ENCODE measurements at places on chromosomes 1 and 21.

DNA sequence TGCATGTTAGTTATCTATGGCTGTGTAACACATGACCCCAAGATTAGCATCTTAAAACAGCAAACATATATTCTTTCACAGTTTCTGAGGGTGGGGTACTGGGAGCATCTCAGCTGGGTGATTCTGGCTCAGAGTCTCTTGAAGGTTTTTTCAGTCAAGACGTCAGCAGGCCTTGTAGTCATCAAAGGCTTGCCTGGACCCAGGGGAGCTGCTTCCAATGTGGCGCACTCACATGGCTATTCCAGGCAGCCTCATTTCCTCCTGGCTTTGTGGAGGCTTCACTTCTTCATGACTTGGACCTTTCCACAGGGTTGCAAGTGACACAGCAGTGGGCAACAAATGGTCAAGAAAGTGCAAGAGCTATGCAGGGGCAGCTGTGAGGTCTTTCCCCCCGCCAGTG, 114.7 kb downstream of the ACTL8 start:
- no peak for DNase-seq

DNA sequence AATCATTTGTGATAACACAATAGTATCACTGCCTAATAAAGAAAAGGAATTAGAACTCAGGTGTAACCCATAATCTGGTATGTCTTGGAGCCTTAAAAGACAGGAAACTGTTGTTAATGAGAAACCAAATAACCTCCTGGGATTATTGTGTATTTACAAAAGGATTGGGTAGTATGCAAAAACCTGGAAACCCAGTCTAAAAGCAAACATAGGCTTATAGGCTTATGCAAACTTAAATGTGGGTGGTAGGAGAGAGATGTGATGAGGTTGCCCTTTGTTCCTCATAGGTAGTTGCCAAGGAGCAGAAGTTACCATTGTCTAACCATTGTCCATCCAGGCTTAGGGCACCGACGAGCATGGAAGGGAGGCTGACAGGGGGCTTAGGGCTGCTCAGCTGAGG, 165.8 kb downstream of the AK5 start:
- DNase-seq: no peak

- no peak for DNase-seq
These were observed 426.8 kb upstream of the ADAMTS5 start for GRCh38 chr21:27393726-27394125.

GRCh38 chr1:27284425-27285273, 37.3 kb upstream of the TMEM222 start:
- peak; percentile 82 for DNase-seq

DNA sequence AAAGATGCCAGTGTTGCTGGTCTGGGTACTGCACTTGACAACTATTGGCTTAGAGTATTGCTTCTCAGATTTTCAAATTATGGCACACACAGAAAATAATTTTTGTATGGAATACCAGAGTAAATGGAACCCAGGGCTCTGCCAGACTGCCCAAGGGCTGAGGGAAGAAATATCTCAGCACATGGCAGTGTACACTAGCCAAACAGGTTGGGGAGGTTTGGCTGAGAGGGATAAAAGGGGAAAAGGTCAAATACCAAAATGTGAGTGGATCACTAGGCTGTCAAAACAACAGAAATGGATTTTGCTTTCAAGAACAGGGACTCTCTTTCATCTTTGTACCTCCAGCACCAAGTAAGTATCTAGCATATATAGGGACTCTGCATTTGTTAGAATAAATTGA, 3.0 kb upstream of the RGS8 start:
- DNase-seq: no peak

- DNase-seq: no peak
These were observed 28.0 kb downstream of the SLAMF1 start for GRCh38 chr1:160618763-160619274.

DNA sequence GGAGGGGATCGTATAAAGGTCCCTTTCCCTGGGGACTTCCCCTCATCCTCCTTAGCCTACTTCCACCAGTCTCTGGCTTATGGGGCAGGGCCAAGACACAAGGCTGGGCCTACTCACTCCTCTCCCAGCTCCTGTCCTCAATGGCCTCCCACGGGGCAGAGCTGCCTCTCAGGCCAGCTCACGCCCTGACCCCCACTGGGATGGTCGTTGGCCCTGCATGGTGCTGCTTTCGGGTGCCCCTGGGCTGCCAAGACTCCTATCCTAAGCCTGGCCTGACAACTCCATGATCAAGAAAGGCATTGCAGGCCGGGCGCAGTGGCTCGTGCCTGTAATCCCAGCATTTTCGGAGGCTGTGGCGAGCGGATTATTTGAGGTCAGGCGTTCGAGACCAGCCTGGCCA, 6.2 kb downstream of the CPLANE2 start:
- DNase-seq: no peak

- peak; percentile 30 for DNase-seq
These were observed 2.3 kb downstream of the LYPLA2 start for GRCh38 chr1:23793018-23793781.

GRCh38 chr1:43042773-43043457, 84.2 kb upstream of the SLC2A1 start:
- no peak for DNase-seq

DNA sequence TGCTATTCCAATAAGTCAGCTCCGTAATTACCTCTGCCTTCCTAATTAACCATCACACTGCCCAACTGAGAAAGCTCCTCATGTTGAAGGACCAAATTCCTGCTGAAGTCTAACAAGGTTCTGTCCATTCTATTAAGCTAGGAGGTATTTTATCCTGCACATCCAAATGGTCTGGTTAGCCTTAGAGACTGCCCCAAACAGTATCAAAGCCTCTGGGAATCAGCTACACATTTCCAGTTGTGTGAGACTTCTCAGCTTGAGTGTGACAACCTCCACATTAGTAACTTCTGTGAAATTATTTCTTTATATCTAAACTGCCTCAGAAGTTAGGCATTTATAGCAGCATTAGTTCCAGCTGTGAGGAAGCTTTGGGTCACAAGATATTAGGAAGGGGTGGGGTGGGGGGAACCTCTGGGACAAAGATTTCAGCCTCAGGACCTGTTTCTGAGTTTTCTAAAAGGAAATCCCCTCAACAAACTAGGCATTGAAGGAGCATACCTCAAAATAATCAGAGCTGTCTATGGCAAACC, 150.5 kb upstream of the DUSP10 start:
- no peak for DNase-seq

DNA sequence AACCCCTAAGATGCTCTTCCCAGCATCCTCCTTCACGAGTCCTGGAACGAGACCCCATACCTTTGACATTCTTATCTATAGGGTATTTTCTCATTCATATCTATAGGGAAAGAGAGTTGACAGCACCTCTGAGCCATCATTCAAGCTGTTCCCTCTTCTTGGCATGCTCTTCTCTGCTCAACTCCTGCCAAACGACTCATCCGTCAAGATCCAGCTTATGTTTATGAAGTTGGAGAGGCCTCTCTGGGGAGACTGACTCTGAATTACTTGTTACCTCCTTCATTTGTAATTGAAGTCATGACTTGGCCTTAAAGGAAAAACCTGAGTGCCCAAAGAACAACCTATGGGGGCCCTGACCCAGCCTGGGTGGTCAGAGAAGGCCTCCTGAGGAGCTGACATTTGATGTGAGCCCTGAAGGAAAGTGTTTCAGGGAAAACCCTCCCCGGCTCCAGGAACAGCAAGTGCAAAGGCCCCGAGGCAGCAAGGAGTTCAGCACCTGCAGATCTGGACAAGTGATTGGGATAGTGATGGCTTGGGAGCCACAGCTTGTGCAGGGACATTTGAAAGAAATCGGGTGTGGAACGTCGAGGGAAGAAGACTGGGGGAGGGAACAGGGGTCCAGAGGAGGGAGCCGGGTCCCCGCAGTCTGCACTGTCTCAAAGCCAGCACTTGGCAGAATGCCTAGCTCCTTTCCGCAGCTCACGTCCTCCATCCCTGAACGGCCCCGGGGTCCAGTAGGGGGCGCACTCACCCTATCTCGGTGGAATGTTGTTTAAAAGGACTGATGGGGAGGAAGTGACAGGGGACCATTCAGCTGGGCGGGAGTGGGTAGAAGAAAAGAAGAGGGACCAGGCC, 14.0 kb upstream of the CDA start:
- peak; percentile 7 for DNase-seq

DNA sequence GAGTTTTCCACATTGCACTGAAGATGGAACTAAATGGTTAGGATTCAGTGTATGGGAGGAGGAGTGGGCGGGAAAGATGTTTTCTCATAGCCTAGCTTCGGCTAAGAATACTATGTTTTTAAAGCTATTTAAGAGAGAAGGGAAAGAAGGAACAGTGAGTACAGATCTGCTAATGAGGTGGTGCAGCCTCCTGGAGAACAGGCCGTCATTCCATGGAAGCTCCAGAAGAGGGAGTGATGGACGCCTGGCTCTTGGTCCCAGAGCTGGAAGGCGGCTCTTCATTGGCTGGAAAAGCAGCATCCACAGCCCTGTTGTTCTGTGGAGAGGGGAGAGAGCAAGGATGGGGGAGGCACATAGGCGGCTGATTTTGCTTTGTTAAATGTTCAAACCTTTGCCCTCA, 6.9 kb downstream of the CAMK1G start:
- no peak for DNase-seq

DNA sequence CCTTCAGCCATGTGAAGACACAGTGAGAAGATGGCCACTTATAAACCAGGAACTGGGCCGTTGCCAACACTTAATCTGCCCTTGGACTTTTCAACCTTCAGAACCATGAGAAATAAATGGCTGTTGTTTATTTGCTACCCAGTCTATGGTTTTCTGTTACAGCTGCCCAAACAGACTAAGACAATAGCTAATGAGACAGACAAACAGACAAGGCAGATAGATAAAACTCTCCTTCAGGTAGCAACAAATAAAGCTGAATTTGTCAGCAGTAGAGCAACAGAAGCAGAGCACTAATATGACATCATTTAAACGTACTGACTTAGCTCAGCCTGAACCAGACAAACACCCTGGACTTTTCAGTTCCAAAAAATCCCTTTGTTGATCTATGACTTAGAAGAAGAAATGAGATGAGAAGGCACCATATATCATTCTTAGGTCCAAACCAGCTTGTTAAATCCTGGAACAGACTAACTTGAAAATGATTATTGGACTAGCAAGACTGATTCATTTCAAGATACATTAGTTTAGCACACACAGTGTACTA, 27.0 kb downstream of the ZZZ3 start:
- no peak for DNase-seq

DNA sequence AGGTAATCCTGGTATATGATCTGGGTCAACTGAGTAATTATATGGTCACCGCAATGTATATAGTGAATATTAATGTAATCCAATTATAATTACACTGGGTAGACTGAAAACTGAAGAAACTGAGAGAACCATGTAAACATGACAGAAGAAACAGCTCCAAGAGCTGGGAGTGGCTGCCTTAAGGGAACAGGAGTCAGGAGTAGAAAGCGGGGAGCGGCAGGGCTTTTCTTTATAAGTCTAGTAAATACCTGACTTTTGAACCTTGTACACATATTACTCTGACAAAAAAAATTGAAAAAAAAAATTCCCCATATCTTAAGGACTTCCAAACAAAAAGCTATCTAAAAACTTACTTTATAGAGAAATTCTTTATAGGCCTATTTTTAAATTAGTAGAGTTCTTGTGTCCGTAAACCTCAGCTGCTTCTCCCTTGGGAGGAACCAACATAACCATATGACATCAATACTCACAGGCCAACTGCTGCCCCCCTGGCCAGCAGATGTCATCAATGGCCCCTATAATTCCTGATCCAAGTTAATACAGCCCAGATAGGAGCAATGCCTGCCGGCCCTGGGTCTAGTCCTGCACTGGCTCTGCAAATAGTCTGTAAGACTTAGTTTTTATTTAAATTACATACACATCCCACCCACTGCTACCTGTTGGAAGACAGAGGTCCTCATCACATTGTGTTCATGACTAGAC, 33.8 kb downstream of the THAP3 start:
- DNase-seq: no peak

DNA sequence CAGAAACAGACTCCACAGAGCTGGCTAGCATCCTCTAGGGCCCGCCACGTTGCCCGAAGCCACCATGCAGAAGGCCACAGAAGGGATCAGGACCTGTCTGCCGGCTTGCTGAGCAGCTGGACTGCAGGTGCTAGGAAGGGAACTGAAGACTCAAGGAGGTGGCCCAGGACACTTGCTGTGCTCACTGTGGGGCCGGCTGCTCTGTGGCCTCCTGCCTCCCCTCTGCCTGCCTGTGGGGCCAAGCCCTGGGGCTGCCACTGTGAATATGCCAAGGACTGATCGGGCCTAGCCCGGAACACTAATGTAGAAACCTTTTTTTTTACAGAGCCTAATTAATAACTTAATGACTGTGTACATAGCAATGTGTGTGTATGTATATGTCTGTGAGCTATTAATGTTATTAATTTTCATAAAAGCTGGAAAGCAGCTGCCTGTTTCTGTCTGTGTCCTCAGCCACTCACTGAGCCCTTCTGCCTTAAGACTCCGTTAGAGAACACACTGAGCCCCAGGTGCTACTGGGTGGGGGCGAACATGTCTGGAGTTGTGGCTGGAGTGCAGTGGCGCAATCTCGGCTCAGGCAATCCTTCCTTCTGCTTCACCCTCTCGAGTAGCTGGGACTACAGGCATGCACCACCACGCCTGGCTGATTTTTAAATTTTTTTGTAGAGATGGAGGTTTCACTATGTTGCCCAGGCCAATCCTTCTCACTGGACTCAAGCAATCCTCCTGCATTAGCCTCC, 14.8 kb downstream of the MFSD2A start:
- no peak for DNase-seq

DNA sequence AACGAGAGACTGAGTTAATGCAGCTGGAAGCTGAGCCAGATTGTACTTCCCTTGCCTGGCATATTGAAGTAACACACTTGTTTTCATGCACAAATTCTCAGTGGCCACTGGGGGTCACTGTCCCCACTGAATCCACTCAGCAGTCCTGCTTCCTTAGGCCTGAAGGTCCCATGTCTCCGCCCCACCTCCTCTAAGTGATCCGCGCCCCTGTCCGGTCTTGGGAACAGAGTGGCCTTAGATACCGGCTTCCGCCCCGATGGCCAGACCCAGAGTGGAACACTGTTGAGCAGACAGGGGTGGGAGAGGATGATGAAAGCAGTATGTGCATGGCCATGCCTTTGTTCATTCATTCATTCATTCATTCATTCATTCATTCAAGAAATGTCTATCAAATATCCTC, 34.8 kb downstream of the CHAF1B start:
- no peak for DNase-seq

DNA sequence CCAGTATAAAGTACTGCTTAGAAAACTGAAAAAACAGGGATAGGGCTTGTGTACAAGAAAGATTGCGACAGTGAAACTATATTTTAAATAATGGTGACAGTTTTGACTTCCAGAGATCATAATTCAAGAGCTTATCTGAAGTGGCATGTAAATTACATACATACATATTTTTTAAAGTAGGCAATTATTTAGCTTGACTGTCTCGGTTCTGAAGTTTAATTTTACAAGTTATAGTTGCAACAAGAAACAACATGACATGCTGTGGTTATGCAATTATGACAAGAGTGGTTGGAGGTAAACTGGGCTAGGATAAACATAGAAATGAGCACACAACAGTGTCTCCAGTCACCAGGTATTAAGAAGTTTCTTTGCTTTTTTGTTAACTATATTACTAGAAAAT, 4.1 kb downstream of the C1orf21 start:
- DNase-seq: no peak
